ENCODE measurements at places on chromosomes 11 and 22. TPM values are rescaled to one million over a fixed set of nuclear protein-coding genes. Genes with fewer than 3 reads are reported as not detected.

USH1C gene
- total RNA-seq, result not detected

DNA sequence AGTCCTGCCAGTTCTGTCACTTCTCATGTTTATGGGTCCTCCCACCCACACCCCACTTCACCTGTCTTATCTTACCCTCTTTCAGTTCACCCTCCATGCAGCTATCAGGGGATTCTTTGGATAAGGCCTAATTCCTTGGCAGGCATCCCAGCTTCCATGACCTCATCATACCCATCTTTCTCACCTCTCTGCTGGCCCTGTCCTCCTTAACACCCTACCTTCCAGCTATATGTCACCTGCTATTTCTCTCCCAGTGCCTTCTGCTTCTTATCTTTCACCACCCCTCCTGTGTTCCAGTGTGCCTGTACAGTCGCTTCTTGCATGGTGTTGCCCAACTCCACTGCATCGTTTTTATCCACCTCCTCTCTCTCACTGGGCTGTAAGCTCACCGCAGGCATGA is 28.3 kb downstream of the SNU13 start:
- no peak for DNase-seq

RGL4 gene
- total RNA-seq, result not detected

FGF4 gene
- total RNA-seq, result not detected

DNA sequence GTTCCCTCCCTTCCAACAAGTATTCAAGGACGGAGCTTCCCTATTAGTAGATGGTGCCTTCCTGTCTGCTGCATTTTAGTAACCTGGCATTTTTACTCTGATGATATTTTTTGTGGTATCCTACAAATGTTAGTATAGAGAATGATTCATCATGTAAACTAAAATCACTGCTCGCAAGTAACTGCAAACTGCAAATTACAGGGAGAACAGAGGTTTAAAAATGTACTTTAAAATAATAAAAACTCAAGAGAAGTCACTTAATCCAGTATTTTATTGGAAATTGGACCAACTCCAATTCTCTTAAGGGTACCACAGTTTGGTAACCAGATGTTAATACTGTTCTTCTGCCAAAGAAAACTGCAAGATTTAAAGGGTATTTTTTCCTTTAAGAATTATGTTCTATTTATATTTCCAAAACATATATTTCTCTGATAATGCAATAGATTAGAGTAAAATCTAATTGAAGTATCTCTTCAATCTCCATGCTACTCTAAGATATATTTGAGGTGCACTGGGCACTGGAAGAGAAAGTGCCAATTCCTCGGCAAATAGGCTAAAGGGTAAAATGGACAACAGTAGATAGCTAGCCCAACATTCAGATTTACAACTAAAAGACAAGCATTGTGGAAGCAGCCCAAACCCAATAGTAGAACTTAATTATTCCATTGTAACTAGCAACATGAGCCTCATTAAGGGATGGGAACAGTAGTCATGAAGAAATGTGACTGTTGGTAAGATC is 298.0 kb downstream of the TTC28 start:
- no peak for DNase-seq

- DNase-seq, result no peak
Measured at GRCh38 chr11:34037016-34037415, 14.5 kb upstream of the CAPRIN1 start.

All from SK-MEL-5 (cell line).